ENCODE measurements at places on chromosomes 2 and 18.

DNA sequence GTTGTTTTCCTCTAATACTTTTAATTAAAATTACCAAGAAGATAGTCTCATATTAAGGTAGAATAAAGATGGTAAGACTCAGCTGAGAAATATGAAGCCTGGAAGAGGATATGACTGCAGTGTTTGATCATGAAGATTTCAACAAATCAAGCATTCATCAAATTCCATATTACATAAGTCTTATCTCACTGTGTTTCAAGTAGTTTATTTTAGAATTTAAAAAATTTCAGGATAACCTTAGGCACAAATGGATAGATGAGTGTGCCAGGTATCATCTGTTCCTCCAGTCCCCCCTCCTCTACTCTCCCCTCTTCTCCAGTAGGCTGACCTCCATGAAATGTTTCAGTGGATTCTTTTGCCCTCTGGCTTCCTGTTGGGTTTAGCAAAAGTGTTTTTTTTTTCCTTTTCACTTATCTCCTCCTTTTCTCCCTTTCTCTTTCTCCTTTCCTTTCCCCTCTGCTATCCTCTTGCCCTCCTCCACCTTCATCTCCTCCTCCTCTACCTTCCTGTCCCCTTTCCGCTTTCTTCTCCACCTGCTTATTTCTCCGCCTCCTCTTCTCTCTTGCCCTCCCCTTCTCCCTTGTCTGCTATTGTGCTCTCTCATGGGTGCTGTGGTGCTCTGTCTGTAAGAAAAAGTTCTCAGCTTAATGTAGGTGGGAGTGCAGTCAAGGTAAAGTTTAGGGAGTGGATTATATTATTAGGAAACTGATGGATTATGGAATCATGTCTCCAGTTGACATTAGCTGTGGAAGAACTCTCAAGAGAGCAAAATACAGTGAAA lies 72.8 kb downstream of the ABI2 start:
- peak; percentile 29 for DNase-seq

GRCh38 chr2:148599109-148599991 lies 45.2 kb upstream of the EPC2 start:
- no peak for DNase-seq

DNA sequence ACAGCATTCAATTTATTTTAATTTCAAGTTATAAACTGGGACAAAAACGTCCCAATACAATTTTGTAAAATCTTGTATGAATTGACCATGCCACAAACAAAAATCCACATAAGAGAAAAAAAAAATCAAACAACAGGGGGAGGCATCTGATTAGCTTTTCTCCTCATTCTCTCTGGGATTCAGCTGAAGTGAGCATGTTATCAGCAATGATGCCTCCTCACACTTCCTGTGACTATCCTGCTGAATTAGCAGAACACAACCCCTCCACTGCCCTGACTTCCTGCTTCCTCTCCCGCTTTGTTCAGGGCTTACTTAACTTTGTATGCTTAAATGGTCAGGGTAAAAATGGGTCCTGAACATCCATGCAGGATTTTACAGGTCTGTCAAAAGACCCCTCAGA lies 132.2 kb upstream of the ITGB6 start:
- DNase-seq, result peak; percentile 32

DNA sequence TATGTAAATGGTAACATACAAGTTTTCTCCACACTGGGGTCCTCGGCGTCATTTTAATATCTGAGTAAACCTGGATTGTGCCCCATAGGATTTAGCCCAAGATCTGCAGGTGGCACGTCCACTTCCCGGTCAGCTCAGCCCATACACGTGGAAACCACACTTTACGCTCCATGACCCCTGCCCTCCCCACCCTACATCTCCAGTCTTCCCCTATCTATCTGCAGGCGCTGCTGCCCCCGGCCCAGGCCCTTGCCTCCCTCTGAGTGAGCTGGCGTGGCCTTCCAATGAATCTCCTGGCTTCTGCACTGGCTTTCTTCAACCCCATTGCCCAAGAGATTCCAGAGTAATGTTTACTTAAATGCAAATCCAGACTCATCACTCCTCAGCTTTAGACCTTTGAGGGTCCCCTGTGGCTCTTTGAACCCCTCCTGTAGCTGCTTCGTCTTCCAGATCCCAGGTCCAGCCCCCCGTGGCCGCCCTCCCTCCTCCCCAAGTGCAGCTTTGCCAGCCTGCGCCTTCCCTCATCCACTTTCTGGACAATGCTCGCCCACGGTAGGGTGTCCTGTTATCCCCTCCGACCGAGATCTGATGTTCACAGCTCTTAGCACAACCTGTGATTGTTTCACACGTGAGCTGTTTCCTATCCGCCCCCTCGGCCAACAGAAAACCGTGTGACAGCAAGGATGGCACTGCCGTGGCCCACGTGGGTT lies 421.4 kb upstream of the SALL3 start:
- DNase-seq, result no peak

GRCh38 chr2:101733257-101733993 lies 35.9 kb downstream of the MAP4K4 start:
- no peak for DNase-seq

- no peak for DNase-seq
These were observed 83.1 kb downstream of the CTAGE1 start for GRCh38 chr18:22334567-22334966.

GRCh38 chr2:236008006-236008405 lies 160.2 kb downstream of the GBX2 start:
- DNase-seq, result peak; percentile 8

- no peak for DNase-seq
These were observed 65.4 kb downstream of the FAM168B start for GRCh38 chr2:131027566-131028528.

DNA sequence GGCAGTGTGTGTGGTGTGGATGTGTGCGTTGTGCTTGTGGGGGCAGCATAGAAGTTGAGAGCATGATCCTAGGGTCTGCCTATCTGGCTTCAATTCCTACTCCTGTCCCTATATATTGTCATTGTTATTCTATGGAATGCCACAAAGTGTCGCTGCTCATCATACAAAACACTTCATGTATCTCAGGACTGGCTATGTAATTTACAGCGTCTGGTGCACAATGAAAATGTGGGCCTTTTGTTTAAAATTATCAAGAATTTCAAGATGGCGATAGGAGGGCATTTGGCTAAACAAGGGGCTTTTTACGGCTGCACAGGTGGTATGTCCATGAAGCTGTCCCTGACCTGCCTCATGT lies 3.4 kb downstream of the SERPINB2 start:
- peak; percentile 27 for DNase-seq

DNA sequence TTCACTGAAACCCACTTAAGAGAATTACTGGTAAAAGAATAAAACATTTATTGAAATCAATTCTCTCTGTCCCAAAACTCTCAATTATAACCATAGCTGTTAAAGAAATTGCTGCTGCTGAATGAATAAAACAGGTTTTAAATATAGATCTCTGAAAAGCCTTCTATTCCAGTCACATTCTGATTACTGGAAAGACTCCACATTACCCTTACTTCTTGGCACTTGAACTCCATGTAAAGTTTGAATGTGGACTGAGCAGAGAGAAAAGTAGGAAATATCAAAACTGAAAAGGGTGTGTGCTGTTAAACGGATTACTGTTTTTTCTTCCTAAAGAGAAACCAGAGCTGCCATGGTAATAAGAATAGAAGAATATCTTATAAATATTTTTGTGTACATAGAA lies 655.3 kb upstream of the SETBP1 start:
- DNase-seq, result no peak

DNA sequence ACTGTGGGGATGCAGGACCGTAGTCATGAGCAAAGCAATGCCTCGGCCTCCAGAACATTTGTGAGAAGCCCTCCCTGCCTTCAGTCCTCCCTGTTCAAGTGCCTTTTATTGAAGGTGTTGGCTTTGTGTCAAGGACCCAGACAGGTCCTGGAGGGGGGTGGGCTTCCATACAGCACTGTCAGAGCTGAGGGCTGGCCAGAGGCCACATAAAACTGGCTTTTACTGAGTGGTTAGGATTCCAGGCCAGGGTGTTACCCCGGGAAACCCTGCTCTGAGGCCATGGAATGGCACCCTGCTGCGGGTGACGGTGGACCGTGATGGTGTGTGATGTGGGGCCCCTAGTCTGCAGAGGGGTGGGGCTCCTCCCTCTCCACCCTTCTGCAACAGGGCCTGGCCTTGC lies 41.6 kb downstream of the TOGARAM2 start:
- no peak for DNase-seq

DNA sequence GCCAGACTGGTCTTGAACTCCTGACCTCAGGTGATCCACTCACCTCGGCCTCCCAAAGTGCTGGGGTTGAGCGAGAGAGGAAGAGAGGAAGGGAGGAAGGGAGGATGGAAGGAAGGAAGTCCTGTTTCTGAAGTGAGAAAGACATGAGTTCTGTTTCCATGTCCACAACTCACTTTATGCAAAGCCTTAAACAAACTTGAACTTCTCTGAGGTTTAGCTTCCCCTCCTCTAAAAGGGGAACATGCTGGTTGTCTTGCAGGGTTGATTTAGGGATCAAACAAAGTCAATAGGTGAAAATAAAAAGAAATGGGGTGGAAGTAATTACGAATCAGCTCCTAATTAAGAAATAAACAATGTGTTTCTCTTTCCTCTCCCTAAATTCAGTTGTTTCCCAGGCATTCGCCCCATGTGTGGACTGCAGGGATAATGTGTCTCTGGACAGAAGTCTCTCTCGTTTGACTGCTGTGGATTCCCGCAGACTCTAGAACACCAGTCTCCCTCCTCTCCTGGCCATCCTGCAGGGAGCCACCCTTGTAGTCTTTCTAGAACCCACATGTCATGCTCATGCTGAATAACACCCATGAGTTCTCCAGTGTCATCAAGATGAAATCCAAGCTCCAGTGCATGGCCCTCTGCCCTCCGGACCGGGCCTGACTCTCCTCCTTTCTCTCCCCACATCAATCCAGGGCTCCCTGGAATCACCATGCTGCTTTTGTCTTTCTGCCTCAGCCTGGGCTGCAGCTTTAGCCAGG lies 229.3 kb upstream of the TRIB2 start:
- no peak for DNase-seq

GRCh38 chr2:7997279-7997678 lies 684.6 kb upstream of the ID2 start:
- DNase-seq, result no peak

DNA sequence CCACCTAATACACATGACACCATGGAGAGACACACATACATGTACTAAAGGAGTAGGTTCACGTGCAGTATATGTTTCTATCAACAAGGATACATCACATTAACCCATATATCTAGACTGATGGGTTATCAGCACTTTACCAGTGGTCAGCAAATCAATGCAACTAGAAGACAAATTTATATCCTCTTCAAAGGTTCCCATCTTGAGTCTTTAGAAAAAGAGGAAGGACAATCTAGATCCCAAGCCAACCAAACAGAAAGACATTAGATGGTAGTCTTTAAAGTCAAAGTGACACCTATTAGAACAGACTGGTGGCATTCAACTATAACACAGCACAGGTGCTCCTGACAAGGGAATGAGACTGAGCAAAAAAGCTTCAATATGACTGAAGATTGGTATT lies 13.8 kb upstream of the SERTAD2 start:
- no peak for DNase-seq

- DNase-seq, result no peak
These were observed 87.3 kb upstream of the SPHKAP start for GRCh38 chr2:228268756-228269155.

DNA sequence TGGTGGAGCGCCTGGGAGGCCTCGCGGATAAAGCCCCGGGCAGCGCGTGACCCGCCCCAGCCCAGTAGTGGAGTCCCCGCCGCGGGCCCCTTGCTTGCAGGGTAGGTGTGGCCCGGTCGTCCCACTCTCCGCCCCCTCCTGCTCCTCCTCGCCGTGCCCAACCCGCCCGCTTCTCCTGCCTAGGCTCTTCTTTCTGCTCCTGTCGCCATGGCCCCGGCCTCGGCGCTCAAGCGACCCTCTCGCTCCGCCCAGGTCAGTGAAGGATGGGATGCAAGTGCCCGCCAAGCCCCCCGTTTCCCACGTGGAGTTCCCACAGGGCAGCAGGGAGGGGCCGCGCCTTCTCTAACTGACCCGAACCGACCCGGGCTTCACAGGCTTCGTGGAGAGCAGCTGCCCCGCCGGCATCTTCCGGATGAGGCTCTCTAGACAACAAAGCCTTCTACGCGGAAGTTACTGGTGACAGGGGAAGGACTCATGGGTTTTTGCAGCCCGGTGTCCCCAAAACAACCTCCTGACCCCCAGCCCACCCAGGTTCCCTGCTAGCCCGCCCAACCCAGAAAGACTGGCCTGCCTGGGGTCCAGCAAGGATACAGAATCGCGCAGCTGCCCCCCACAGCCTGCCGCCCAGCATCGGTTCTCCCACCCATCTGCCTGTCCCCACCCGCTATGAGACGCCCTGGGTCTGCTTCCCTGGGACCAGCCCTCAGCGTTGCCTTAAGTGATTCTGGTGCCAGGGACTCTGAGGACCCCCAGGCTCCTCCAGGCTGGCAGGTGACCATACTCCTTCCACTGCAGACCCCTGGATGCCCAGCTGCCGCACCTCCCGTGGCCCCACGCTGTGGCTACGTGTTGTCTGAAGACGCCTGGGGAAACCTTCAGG lies 32.8 kb downstream of the TTC32 start:
- DNase-seq, result peak; percentile 15

DNA sequence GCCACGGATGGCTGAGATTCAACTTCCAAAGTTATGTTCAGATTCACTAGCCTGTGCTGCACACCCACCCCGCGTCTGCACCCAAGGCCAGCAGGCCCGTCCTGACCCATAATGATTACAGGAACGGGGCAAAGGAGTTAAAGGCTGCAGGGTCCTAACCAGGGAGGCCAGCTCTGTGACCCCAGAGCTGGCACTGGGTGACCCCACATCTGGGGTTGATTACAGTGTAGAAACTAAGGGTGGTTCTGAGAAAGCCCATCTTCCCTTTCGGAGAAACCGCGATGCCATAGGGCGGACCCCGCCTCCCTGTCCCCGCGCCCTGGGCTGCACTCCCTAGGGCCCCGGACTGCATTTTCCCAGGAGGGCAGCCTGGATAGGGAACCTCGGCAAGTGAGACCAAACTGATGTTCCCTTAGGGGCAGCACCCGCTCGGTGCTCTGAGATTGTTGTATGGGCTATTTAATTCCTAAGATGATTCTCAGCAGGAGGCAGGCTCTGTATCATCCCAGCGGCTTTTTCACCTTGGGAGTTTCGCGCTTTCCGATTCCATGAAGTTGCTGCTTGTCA lies 2.2 kb upstream of the GPR148 start:
- DNase-seq, result no peak

DNA sequence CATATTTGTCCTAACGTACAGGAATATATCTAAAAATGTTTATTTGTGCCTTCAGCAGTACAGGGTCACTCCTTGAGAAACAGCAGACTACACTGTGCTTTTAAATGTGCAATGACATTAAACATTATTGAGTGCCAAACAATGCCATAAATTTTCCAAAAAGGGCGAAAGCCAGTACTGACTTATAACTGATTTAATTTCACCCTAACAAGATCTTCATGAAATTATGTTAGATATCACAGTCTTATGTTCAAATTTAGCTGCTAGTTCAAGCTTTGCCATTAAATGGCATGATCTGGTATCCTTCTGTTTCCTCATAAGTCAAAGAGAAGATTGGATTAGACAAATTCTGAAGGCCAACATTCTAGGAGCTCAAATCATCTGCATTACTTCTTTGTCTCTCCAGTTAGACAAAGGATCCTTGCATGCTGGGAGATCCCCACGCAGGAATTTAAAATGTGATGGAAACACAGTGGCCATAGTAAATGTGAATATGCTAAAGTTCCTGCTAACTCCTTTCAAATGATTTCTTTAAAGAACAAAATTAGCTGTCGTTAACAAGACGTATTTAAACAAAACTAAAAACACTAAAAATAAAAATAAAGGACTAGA lies 129.3 kb upstream of the STON1 start:
- DNase-seq, result no peak

- DNase-seq, result peak; percentile 48
These were observed 38.7 kb upstream of the SERTAD2 start for GRCh38 chr2:64692401-64692800.
